ENCODE measurements at places on chromosomes 16 and 17.
A peak's percentile ranks its signal among the peaks of the same experiment; 100 is the strongest.

GRCh38 chr16:56422896-56423441 lies 2.4 kb downstream of the AMFR start:
- DNase-seq: no peak

DNA sequence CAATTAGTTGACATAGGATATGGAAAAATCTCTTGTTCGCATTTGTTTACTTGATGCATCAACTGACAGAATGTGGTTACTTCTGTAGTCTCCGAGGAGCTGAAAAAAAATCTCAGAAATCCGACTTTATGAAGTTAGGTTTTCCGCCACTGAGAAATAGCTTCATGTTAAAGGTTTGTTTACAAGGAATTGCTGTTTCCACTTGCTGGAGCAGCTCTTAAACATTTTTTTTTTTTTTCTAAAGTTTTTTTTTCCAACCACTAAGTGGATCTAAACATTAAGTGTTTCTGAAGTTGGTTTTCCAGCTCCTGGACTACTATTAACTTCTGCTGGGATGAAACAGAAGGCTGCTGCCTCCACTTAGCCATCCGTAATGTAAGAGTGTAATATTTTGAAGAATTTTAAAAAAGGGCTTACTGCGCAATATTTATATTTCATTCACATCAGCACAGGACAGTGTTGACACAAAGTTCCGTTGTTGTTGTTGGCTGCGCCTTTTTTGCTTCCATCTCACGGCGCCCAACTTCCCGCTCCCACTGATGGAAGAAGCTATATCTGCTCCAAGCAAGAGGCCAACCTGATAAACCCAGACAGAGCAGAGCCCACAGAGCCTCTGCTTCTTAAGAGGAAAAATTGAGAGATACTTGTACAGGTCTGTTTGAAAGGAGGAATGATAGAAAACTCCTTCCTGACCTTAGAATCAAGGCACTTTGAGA lies 167.7 kb upstream of the KCNJ16 start:
- DNase-seq: no peak

DNA sequence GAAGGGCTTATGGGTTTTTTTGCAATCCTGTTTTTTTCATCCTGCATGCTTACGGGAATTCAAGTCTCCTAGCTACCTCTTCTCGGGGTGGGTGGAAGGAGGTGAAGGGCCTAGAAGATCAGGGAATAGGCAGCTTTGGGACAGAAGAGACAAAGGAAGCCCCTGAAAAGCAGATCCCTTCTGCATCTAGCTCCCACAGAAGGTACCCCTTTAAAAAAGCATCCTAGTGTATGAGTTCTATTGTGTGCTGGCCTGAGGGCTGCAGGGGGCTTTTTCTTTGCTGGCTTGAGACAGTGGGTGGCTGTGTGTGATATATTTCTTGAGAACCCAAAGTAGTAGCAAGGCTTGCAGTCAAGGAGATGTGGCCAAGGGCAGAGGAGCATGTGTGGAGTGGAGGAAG lies 330.5 kb downstream of the MAF start:
- DNase-seq: no peak

GRCh38 chr17:12738624-12739023 lies 50.7 kb upstream of the ARHGAP44 start:
- no peak for DNase-seq

- DNase-seq: no peak
Observed at GRCh38 chr17:15381707-15382106, 40.3 kb upstream of the TEKT3 start.

- no peak for DNase-seq
Observed at GRCh38 chr16:8548166-8548565, 42.1 kb downstream of the TMEM114 start.

- peak; percentile 51 for DNase-seq
Observed at GRCh38 chr17:39667945-39668924, at the start of gene PNMT. TSS of gene PNMT (plus strand) at chr17:39668453. CDS start at chr17:39668476, 23 bp downstream.

DNA sequence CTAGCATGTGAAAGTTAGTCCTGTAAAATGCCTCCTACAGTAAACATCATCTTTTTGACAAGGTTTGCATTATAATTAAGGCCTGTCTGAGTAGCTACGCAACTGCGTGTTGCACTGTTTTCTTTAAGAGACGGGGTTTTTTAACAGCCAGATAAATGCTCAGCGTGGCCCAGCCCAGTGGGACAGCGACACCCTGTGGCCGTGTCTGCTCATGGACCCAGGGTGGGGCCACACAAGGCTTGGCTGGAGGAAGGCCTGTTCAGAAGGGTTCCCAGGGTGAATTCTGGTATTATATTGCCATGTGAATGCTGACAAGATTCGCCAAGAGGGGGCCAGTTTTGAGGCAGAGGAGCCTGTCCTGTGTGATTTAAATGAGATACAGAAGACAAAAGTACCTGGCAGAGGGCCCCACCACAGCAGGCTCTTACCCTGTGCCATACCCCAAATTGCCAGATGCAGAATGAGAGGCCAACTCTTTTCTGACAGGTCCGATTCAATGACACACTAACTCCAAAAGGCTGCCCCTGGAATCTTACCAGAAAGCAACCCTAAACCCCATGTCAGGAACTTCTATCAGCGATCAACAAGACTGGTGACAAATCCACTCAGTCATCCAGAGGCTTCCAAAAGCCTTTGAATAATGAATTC lies 65.9 kb upstream of the IRX6 start:
- peak; percentile 17 for DNase-seq

GRCh38 chr17:17729620-17730249 lies 48.5 kb downstream of the RAI1 start:
- DNase-seq: peak; percentile 67

DNA sequence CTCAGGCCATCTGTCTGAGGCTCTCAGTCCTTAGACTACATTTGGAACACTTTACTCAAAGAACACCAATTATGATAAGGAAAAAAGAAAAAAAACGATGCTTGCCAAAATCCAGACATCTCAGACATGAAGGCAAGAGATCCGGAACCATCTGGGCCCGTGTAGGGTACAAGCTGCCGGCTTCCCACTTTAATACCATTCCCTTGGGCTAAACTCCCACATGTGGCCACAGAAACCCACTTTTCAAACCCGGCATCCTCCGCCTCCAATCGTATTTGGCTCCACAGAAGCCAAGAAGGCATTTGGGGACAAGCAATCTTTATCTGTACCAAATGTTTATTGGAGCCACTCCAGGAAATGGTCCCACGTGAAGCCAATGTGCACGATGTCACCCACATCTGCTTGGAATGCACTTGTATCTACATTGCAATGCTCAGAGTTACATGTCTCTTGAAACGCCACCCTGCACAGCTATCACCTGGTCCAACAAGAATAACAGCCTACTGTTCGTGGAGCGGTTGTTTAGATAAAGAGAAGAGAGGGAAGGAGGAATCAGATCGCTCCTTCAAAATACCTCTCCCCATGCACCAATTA lies 33.5 kb downstream of the XYLT1 start:
- no peak for DNase-seq

- DNase-seq: no peak
Observed at GRCh38 chr17:4490109-4490591, 8.5 kb upstream of the SPNS2 start.

- peak; percentile 95 for DNase-seq
Observed at GRCh38 chr17:7308625-7309433, 1.4 kb downstream of the EIF5A start.

DNA sequence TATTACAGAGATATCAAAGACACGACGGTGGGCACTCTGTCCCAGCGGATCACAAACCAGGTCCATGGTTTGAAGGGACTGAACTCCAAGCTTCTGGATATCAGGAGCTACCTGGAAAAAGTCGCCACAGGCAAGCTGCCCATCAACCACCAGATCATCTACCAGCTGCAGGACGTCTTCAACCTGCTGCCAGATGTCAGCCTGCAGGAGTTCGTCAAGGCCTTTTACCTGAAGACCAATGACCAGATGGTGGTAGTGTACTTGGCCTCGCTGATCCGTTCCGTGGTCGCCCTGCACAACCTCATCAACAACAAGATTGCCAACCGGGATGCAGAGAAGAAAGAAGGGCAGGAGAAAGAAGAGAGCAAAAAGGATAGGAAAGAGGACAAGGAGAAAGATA lies 8.7 kb downstream of the PSMD7 start:
- DNase-seq: no peak

DNA sequence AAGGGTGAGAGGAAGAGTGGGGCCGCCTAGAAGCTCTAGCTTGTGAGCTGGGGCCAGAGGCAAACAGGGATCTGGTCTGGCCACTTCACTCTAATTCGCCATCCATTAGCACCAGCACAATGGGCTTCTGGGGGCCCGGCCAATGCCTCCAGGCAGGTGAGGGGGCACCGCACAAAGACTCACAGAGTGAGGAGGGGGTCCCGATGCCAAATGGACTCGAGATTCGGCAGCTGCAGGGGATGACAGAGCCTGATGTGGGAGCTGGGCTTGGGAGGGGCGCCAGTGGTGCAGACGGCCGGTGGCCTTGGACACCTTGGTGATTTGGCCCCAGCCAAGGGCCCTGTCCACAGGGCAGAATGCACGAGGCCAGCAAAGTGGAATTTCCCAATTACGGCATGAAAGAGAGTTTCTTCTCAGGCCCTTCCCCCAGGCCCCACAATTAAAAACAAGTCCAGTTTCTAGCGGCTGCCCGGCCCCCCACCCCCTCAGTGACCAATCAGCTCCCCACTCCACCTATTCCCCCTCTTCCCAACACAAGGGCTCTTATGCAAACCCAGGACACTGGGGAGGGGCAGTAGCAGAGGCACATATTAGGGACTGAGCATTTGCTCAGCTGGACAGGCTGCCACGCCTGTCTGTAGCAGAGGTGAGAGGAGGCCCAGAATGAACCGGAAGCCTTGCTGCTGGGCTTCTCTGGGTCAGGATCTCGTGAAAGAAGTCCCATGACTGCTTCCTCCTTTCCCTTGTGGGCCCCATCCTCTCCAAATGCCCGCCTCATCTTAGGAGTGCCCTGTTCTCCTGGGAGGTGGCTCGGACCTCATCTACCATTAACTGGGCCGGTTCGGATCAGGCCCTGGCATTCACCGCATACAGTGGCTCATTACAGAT lies 39.4 kb upstream of the MTSS2 start:
- DNase-seq: no peak

DNA sequence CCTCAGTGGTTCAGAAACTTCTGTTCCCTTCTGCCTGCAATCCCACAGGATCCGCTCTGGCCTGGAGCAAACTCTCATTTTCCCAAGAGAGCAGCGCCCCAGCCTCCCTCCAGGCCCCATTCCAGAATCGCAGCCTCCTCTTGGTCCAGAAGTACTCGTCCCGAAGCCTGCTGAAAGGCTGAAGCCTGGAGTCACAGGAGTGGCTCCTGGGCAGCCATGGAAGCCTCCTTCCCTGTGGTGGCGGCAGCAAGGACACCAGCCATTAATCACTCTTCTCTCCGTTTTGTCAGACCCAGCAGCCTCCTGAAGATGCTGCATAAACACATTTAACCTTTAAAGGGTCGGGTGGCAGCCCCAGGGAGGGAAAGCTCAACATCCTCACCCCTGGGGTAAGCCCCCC lies 66.9 kb upstream of the TNRC6C start:
- DNase-seq: no peak

GRCh38 chr16:25580041-25580440 lies 111.7 kb upstream of the HS3ST4 start:
- DNase-seq: no peak

- peak; percentile 44 for DNase-seq
Observed at GRCh38 chr17:19867079-19867328, 732 bp downstream of the ULK2 start.

GRCh38 chr17:73189417-73190099 lies 3.3 kb upstream of the COG1 start:
- no peak for DNase-seq

DNA sequence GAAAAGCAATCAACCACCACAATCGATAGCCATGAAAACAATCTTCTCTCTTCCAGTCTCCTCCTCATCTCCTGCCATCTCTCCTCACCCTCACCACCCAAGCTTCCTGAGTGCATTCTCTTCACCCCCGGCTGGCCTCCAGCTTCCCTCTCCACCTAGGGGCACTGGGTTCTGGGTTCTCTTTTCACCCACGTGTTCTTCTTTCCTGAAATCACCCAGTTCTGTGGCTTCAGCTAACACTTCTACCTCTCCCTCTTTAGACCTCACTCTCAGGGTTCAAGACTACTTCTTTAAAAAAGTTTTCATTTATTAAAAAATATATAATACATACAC lies 8.2 kb downstream of the ITGAM start:
- no peak for DNase-seq

DNA sequence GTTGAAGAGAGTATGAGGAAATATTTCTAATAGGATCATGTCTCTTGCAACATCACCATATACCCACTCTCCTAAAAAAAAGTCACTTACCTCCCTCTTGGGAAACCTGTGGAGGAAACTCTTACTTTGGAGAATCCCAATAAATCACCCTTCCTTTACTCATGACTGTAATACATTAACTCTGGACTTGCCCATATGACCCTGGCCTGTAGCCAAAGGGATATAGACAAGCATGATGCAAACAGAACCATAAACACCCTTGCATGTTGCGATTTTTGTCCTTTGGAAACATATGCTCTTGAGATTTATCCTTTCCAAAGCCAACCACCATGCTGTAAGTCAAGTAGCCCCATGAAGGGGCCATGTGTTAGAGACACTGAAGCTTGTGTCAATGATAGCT lies 19.5 kb downstream of the CDH11 start:
- no peak for DNase-seq

- no peak for DNase-seq
Observed at GRCh38 chr17:41199421-41200078, 9.9 kb downstream of the KRTAP9-1 start.

DNA sequence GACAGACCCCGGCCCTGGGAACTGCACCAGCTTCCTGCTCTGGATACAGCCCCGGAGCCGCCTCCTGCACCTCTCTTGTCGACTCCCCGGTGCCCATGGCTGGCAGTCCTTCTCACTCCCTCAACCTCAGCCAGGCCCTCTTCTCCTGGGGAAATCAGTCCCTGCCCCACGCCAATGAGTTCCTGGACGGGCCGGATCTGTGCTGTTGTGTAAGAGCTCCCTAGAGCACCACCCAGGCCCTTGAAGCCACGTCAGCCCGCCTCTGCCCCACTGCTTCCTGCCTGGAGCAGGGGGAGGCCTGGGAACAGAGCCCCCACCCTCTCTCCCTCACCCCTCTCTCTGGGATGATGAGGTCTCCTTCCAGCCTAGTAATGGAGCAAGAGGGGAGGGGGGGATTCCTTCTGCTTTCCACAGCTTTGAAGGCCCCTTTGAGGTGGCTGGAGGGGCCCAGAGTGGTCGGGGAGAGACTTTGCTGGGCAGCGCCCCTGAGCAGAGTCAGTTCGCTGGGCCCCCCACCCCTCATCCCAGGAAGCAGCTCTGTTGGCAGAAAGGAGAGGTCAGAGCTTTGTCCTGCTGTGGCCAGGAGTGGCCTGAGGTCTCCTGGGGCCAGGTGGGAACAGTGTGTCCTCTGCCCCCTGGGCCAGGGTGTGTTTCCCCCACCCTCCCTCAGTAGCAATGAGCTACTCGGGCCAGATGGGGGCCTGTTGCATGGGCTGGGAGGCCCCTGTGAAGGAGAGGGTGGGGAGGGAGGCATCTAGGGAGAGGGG lies 3.8 kb downstream of the PRR29 start:
- DNase-seq: no peak

GRCh38 chr17:76881966-76882365 lies 13.8 kb downstream of the MGAT5B start:
- DNase-seq: no peak

GRCh38 chr16:10339777-10340732 lies 45.8 kb upstream of the ATF7IP2 start:
- no peak for DNase-seq

All from CD4-positive, alpha-beta T cell treated with Interleukin-4 for 4 hours (primary cell).